ENCODE measurements at places on chromosomes 3 and 15. TPM values are rescaled to one million over a fixed set of nuclear protein-coding genes. Genes with fewer than 3 reads are reported as not detected.

GRCh38 chr15:75366163-75366562 is 2.2 kb downstream of the MAN2C1 start:
- no peak for DNase-seq

- peak; percentile 20 for DNase-seq
These were observed 142.4 kb downstream of the EPHB1 start for GRCh38 chr3:134937256-134938028.

DNA sequence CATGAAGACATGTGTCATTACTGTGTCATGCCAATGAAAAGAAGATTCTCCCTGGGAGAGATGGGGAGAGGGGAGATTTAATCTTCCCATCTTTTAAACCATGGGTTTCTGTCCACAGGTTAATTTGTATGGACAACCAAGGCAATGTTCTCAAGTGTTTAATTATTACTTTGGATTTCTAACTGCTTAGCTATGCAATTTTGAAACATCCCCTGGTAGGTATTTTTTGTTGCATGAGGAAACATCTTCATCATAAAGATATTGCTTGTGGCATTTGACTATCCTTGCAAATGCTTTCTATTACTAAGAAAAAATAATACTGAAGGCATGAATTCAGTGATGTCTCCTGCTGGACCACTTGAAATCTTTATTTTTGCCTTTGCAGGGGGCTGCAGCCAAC is 326.6 kb upstream of the TPM1 start:
- DNase-seq, result no peak

- no peak for DNase-seq
These were observed 57.5 kb downstream of the USF3 start for GRCh38 chr3:113638910-113639309.

DNA sequence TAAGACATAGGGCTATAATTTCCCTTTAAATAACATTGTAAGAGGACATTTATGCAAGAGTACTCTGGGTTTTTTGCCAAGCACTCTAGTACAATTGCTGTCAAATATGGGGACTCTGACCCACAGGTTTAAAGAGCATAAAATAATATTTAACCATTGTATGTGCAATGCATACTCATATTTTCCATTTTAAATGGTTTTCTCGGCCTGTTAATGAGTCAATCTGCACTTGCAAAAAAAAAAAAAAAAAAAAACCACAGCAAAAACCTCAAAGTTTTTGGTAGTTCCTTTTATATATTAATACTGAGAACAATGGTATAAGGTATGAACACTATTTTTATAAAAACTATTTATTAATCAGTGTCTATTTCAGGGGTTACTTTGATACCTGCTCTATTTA is 304.0 kb upstream of the CBLB start:
- no peak for DNase-seq

- peak; percentile 59 for DNase-seq
These were observed 309.7 kb upstream of the C2CD4B start for GRCh38 chr15:62474771-62475124.

Gene GBE1
- total RNA-seq, result 204 TPM

Gene EFHB
- total RNA-seq, result 1.1 TPM
